ENCODE measurements at places on chromosomes 11 and 22.

- no peak for DNase-seq
Measured at GRCh38 chr11:11940551-11940950, 67.9 kb downstream of the DKK3 start.

GRCh38 chr11:73750228-73750627 lies 10.6 kb downstream of the RAB6A start:
- no peak for DNase-seq

GRCh38 chr22:36156515-36157419 lies 3.8 kb downstream of the APOL3 start:
- DNase-seq: peak; percentile 80

DNA sequence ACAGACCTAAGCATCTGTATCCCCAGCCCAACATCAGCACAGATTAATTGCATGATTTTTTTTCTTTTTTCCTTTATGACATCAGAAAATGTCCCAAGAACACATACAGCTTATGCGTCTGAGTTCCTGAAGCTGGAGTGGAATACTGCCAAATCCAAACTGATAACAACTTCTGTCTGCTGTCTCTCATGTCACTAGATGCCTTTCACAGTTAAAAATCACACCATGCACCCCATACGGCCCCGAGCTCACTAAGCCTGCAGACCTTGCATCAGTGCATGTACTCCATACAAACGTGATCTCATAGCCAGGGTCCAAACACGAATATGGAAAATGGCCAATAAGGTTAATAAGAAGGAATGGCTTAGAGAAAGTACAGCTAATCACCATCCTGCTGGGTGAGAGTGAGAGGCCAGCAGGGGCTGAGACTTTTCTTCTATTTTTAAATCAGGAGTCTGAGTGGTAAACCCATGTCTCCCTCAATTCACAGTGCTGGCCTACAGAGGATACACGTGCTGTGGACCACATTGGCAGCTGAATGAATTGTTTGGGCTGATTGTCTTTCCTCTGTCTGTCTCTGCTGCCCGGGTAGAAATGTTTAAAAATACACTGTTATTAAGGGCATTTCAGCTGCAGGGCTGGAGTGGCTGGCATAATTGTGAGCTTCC lies 350.6 kb upstream of the RAG2 start:
- DNase-seq: no peak

GRCh38 chr11:69362315-69362714 lies 68.4 kb downstream of the MYEOV start:
- DNase-seq: no peak

DNA sequence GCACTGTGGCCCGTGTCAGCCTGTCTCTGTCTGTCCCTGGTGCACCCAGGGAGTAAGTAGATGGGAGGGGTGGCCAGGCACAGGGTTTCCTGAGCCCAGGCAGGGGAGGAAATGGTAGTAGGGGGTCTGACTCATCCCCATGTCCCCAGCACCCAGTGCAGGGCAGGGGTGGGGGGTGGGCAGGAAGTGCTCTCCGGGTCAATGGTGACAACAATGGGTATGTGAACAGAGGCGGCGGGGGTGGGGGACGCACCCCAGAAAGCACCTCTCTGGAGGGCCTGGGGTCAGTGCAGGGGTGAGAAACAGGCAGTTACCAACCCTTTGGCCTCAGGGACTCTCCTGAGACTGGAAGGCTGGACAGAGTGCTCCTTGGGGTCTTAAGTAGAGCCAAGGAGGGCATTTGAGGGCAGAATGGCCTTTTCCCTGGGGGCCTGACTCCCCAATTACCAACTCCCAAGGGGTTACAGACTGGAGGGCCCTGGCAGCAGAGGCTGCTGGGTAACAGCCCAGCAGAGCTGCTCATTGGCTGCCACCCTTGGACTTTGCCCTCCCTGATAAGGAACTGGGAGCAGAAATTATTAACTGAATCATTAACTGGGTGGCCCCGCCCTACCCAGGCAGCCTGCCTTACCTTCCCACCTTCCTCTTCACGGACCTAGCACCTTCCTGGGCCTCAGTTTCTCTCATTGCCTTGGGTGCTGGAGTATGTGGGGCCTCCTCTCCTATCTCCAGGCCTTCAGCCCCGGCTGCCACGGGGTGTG lies 4.2 kb downstream of the MYRF start:
- DNase-seq: no peak

- DNase-seq: no peak
Measured at GRCh38 chr11:129396454-129396853, 20.8 kb downstream of the BARX2 start.

- DNase-seq: no peak
Measured at GRCh38 chr11:14906578-14906977, 14.5 kb upstream of the CYP2R1 start.

GRCh38 chr11:39174196-39174595 lies 2285.3 kb downstream of the LRRC4C start:
- DNase-seq: no peak

DNA sequence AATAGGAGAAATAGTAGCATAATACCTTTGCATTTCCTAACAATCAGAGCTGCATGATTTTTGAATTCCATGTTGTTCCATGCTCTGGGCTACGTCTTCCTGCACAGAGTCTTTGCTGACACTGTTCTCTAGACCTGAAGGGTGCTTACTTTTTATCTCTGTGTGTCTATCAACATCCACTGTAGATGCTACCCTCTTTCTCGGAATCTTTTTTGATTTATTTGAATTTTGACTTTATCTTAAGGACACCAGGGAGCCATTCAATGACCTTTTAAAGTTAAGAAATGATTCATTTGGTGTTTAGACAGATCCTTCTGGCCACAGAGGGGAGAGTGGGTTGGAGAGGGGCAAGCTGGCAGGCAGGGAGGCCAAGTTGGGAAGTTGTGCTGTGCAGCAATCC lies 90.1 kb downstream of the LDLRAD3 start:
- DNase-seq: no peak

All from stimulated activated CD4-positive, alpha-beta T cell treated with anti-CD3 and anti-CD28 coated beads, TNF-alpha, amount 100 ng/mL, for 48 hours (primary cell).